ENCODE measurements at places on chromosomes 2 and 18.

- DNase-seq, result no peak
These were observed 107.7 kb downstream of the CBLN2 start for GRCh38 chr18:72436401-72436800.

- peak; percentile 39 for DNase-seq
These were observed at the start of gene SERPINE2 for GRCh38 chr2:224039080-224039769. TSS of gene SERPINE2 (minus strand) at chr2:224039286. CDS start at chr2:224001900, 37,386 bp downstream.

DNA sequence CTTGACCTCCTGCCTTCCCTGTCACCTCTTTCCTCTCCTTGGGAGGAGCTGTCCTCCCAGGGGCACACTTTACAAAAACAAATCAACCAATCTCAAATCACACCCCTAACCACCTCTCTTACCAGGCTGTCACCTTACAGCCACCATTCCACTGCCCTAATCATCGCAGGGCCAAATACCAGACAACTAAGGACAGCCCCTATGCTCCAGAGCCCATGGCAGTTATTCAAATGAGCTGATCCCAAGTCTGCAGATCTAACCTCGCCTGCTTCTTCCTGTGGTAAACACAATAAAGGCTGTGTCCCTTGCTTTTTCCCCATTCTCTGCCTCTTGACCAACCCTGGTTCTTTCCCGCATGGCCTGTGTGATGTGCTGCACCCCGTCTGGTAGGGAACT lies 154.2 kb upstream of the CNTNAP5 start:
- no peak for DNase-seq

DNA sequence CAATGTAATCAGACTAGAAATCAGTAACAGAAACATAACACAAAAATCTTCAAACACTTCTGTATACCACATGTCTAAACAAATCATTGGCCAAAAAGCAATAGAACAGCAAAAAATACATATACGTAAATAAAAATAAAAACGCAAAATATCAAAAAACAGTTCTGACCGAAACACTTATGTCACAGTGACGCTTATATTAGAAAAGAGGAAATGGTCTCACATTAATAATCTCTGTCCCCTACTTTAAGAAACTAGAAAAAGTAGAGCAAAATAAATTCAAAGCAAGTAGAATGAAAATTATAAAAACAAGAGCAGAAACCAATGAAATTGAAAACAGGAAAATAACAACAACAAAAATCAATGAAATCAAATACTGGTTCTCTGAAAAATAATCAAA lies 41.9 kb downstream of the TMEM131 start:
- DNase-seq, result no peak

GRCh38 chr2:100965596-100965995 lies 36.5 kb upstream of the RPL31 start:
- DNase-seq, result no peak

GRCh38 chr2:181723731-181724130 lies 43.4 kb upstream of the NEUROD1 start:
- no peak for DNase-seq

- DNase-seq, result peak; percentile 12
These were observed 92.3 kb upstream of the THUMPD2 start for GRCh38 chr2:39871291-39871761.

- no peak for DNase-seq
These were observed 403 bp downstream of the MAP2 start for GRCh38 chr2:209424199-209424701.

DNA sequence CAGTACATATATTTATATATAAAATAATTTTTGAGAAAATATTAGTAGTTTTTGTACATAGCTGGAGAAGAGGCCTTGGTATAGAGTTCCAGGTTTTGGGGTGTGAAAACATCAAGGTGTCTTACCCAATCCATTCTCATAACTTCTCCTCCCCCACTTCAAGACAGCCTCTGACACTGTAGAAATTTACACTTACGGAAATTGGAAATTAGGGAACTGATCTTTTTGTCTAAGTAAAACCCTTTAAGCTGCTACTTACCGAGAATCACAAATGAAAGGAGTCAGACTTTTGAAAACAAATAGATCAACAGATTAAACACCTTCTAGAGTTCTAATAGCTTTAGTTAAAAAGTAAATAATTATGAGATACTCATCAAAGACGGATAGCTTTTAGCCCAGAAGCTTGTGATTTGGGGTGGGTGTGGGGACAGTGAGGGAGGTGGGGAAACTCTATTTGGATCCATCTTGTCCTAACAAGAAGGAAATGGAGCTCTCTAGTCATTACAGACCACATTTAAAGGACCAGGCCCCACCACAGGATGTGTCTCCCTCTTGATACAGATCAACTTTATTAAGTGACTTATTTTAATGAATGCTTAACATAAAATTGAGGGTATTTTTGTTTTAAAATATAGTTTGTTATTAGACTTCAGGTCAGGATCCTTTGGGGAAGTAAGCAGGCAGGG lies 11.1 kb upstream of the FBXO11 start:
- no peak for DNase-seq

GRCh38 chr2:224711381-224711780 lies 4.8 kb downstream of the CCDC195 start:
- no peak for DNase-seq

DNA sequence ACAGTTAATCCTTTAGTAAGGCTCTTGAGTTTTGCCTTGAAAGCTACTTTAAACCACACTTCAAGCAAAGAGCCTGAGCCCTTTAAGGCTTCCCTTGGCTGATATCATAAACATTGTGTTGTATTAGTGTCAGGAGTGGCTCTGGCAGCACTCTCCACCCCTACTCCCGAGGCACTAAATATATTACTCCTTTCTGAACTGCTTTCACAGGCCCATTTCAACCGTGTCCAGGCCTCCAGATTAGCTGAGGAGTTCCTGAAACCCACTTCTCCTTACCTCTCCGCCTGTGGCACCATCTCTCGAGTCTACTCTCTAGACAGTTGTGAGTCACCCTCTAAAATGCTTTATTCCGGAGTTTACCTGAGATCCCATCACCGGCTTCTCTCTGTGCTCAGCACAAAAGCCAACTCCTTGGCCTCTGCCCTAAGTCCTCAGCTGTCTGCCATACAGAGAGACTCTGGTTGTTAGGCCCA lies 14.4 kb upstream of the STON1 start:
- no peak for DNase-seq

DNA sequence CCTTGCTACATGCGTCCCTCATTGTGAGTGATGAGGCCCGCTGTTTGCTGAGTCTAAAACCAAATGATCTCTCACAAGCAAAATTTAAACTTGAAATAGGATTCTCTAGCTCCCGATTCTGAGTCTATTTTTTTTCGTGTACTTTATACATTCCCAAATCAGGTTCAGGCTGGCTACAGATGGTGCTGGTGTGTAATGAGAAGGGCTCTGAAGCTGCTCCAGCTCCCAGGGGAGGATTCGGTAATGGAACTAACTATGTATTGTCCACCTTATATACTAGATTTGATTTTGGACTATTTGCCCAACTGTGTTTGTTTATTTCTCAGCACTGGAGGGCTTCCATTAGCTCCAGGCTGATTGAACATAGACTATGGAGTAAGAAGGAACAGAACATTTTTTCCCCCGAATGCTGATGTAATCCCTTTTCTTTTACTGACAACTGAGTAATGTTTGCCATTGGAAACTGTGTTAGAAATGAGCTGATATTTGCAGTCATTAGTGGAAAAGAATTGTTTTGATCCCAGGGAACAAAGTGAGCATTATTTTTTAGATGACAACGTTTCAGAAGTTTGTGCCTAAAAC lies 274.0 kb upstream of the FIGN start:
- no peak for DNase-seq

GRCh38 chr18:3466872-3467271 lies 16.9 kb downstream of the TGIF1 start:
- DNase-seq, result no peak

- no peak for DNase-seq
These were observed 63.3 kb upstream of the STK17B start for GRCh38 chr2:196234672-196235071.

DNA sequence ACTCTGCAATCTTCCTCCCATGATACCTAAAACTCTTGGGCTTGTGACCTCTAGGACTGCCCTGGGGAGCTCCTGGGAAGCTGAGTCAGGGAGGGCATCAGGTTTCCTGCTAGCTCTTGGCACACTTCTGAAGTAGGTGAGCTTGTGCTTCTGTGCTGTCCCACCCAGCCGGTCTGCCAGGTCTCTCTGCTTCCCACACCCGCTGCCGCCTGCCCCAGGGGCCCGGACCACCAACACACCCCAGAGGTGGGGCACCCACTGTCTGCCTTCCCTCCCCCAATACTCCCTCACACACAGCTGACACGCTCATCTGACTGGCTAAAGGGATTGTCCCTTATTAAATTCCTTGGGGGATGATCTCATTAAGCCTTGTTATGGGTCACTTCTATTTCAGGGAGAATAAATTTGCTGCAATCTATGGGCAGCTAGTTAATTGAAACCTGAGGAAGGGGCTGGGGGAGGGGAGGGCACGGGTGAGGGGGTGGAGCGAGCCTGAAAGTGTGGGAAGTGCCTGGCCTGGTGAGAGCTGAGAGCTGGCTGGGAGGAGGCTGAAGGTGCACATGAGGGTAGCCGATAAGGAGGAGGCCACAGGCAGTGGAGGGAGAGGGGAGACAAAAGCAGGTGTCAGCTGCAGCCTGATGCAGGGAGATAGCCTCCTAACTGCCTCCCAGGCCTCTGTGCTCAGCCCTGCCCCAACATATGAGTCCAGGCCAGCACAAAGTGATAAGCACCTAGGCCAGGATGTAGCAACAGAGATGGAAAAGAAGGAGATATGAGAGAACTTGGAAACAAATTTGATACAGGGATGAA lies 48.8 kb downstream of the HAUS1 start:
- DNase-seq, result no peak

- DNase-seq, result no peak
These were observed 1.8 kb downstream of the DNAJC10 start for GRCh38 chr2:182717816-182718215.

DNA sequence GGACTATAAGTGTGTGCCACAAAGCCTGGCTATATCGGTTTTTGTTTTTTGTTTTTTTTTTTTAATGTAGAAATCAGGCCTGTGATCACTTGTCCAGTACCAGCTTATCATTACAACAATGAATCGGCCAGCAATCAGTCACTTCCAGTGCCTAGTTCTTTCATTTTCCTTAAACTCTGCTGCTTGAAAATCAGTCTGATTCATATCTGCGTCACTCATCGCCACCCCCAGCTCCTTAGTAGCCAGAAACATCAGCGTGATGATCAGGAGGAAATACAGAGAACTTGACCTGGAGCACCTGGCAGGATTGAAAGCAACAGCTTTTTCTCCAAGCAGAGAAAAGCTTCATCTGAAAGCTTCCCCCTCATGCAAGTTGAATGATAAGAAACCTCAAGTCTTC lies 75.4 kb downstream of the SPTBN1 start:
- DNase-seq, result no peak

GRCh38 chr2:237616373-237616733 lies 11.0 kb upstream of the LRRFIP1 start:
- no peak for DNase-seq

GRCh38 chr2:235049719-235050118 lies 97.9 kb downstream of the SH3BP4 start:
- no peak for DNase-seq

DNA sequence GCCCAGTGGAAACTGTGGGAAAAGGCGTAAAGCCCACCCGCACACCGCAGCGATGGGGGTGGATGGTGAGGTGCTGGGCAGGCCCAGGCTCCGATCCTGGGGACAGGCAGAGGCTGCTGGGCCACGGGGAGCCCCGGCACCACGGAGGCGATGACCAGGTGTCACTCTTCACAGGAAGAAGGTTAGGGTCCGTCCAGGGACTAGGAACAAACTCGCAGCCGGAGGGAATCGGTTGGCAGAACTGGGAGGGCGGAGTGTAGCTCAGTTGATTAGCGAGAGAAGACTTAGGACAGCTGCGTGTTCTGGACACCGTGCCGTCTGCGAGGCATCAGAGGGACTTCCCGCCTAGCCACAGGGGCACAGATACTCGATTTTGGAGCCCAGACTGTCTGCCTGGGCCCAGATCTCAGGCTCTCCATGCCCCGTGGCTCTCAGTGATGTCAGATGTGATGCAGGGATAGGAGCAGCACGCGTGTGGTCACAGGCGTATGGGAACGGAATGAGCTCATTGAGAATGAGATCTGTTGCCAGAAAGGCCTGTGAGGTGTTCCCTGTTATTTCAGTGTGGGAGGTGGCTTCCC lies 16.1 kb upstream of the ALLC start:
- no peak for DNase-seq

DNA sequence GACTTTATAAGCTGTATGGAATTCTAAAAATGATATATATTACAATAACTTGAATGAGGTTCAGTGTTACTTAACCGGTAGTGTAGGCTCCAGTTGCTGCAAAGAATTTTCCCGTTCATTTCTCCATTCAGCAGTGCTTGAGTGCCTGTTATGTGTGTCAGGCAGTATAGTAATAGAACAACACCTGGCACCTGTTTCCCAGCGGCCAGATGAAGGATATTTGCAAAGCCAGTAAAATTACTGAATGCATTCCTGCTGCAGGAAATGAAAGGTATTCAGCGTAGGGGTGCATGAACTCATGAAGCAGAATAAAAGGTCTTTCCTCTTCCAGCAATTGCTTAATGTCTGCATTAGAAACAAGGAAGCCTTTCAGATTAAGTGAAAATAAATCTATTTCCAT lies 18.8 kb downstream of the YPEL5 start:
- no peak for DNase-seq

- no peak for DNase-seq
These were observed 18.6 kb downstream of the THADA start for GRCh38 chr2:43576981-43577892.

GRCh38 chr18:45589356-45590035 lies 25.8 kb upstream of the SLC14A2 start:
- DNase-seq, result peak; percentile 75

- no peak for DNase-seq
These were observed 2.0 kb downstream of the ABHD3 start for GRCh38 chr18:21702602-21703001.

GRCh38 chr2:168550670-168551069 lies 94.6 kb downstream of the CERS6 start:
- DNase-seq, result no peak

- peak; percentile 87 for DNase-seq
These were observed 52.0 kb upstream of the RTN4 start for GRCh38 chr2:55102056-55102812.

DNA sequence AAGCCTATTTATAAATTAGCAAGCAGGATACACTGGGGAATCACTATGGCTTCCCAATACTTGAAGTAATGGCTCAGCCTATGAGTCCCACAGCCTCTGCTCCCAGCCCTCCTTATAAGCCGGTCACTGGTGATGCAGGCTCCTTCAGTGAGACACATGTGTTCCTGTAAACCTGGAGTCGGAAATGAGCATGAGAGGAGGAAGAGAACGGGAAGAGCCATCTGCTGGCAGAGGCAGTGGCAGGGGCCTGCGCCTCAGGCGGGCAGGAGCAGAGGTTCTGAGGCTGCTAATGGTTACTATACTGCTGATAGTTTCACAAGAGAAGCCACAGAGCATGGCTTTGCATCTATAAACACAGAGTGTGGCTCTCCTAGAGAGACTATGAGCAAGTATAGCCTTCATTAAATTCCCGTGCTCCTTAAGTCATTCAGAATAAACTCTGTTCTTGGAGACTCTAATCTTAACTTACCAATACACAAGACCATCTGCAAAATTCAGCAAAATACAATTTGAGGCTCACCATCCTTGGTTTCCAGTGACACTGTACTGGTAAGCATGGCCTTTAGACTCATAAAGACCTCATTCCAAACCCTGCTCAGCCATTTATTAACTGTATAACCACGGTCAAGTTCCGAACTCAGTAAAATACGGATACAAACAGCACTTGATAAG lies 63.3 kb downstream of the FBXO15 start:
- DNase-seq, result no peak

- no peak for DNase-seq
These were observed 1081.3 kb upstream of the TMEFF2 start for GRCh38 chr2:193276069-193276468.
